GM04503 (cell line): ENCODE measurements at places on chromosomes 2 and 18.

DNA sequence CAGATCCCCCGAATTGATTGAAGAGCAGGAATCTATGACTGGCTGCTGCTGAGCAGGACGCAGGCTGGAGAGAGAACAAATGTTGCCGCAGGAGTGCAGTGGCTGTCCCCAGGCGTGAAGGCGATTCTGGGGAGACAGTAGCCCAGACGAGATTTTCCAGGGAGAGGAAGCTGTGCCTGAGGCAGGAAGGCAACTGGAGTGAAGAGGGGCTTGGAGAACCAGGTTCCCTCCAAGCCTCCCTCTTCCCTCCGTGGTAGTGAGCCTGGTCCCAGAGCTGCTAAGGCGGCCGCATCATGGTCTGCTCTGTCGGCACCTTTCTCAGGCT is 1.3 kb upstream of the NPPC start:
- no peak for DNase-seq

- no peak for DNase-seq
Observed at GRCh38 chr2:23114299-23114698, 270.7 kb upstream of the KLHL29 start.

DNA sequence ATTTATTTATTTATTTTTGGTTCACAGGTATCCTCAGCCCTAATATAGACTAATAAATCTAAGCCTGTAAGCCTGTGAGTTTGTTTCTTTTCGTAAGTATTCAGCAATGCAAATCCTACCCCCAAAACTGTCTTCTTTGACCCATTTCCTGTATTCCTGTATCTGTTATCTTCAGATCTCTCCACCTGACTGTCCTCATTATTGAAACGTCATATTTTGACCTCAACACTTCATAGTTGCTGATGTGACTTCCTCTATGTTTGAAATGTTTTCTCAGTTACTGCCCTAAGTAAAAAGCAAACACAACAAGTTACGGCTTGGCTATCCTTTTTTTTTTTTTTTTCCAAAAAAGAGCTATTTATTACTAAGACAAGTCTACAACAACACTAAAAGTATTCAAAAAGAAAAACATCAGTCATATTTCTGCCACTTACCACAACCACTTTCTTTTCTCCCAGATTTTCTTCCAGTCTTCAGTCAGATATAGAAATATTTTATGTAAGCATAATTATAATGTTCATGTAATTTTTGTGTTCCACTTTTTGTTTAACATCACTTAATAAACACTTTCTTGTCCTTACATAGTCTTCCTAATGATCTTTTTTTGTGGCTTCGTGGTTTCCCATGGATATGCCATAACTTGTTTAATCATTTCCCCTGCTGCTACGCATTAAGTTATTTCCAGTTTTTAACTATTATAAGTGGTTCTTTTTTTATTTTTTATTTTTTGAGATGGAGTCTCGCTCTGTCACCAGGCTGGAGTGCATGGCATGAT is 45.0 kb upstream of the EML4 start:
- DNase-seq = no peak

GRCh38 chr2:192885569-192886160 is 690.9 kb upstream of the TMEFF2 start:
- DNase-seq = no peak

GRCh38 chr18:2656981-2657512 is 1.5 kb downstream of the SMCHD1 start:
- DNase-seq = no peak

DNA sequence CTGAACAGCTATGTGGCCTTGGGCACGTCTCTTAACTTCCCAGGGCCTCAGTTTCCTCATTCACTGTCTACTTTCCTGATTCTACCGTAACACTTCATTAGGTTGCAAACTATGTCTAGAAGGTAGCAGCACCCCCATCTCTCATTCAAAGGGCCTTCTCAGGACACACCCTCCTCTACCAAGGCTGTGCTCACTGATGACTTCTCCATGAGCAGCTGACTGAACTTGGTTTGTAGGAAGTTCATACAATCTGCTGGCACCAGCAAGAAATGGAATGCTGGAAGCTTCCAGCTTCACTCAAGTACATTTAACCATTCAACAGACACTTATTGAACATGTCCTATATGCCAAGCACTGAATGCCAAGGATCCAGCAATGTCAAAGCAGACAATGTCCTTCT is 250.8 kb upstream of the CTAGE1 start:
- no peak for DNase-seq

- no peak for DNase-seq
Observed at GRCh38 chr2:232076736-232077135, 115.2 kb downstream of the DIS3L2 start.

GRCh38 chr2:70767699-70768589 is at the start of gene ADD2:
ADD2 (minus strand) TSS chr2:70768200; CDS start chr2:70706408, 61,792 bp downstream.
- DNase-seq = no peak

- DNase-seq = no peak
Observed at GRCh38 chr2:176502619-176503018, 233.4 kb downstream of the MTX2 start.

DNA sequence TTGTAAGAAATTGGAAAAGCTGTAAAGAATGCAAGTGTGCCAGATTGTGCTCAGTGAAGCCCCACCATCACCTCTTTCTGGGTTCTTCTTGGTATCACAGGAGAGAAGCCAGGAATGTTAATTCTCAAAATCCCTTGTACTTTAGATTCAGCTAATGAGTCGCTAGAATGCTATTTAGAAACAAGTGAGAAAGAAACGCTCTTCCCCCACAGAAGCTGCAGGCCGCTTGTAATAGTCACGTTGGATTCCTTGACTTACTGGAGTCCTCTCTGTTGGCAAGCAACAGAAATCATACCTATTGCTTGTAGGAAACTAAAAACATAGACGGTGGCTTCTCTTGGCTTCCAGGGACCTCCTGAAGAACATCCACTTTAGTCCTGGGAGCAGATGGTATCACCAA is 375.6 kb upstream of the LRATD1 start:
- DNase-seq = no peak

DNA sequence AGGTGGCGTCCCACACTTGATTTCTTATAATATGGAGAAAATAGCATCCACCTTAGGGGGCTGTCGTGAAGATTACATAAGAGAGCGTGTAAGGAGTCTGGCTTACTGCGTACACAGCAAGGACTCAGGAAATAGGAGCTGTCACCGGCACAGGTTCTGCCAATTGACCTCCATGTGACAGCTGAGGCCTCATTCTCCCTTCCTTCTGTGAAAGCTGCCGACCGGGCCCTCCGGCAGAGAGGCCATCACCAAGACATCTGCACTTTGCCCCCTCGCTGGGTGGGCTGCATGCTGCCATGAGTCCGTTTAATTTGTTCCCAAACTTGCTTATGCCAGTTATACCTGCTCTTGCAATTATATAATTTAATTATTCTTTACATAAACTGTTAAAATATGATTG is 27.7 kb downstream of the HS1BP3 start:
- DNase-seq = no peak

DNA sequence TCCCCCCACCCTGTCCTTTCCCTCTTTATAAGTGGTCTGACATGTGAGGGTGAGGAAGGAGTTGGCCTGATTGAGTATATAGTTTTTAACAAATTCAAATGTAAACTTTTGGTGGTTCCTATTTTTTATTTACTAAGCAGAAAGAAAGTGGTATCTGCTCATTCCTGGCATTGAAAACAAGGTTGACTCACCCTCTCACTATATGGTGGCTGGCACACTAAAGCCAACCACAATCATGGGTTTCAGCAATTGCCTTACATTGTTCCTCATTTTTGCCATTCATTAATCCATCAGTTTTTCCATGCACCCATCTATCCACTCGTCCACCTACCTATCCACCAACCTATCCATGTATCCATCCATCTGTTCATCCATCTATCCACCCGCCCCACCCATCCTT is 75.4 kb upstream of the IGFBP5 start:
- no peak for DNase-seq

- DNase-seq = peak; percentile 22
Observed at GRCh38 chr2:226554701-226555100, 244.9 kb downstream of the IRS1 start.

- no peak for DNase-seq
Observed at GRCh38 chr18:49827996-49828395, 14.7 kb upstream of the ACAA2 start.

GRCh38 chr18:45054636-45055035 is 373.9 kb downstream of the SETBP1 start:
- no peak for DNase-seq

DNA sequence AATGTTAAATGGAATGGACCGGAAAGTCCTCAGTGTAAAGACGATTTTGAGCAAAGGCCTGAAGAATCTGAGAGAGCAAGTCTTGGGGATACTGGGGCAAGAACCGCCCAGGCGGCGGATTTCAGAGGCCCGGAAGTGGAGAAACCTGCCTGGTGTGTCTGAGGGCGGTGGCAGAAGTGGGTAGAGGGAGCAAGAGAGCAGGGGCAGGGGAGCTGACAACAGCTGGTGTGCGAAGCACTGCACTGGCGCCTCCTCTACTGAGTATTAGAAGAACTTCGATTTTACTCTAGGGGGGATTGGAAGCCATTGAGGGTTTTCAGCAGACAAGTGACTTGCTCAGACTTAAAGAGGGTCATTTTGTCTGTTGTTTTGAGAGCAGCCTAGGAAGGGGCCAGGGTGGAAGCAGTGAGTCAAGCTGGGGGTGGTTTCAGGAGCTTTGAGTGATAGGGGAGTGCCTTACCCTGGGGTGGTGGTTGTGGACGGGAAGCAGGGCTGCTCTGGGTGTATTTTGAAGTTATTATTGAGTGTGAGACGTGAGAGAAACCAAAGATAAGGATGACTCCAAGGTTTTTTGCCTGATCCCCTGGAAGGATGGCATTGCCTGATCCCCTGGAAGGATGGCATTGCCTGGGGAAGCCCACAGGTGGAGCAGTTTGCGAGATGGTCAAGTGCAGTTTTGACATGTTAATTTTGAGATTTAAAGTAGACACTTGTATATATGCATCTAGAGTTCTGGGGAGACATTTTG is 52.5 kb downstream of the ZNF236 start:
- DNase-seq = no peak

- DNase-seq = no peak
Observed at GRCh38 chr2:125004106-125004800, 979.2 kb downstream of the CNTNAP5 start.

DNA sequence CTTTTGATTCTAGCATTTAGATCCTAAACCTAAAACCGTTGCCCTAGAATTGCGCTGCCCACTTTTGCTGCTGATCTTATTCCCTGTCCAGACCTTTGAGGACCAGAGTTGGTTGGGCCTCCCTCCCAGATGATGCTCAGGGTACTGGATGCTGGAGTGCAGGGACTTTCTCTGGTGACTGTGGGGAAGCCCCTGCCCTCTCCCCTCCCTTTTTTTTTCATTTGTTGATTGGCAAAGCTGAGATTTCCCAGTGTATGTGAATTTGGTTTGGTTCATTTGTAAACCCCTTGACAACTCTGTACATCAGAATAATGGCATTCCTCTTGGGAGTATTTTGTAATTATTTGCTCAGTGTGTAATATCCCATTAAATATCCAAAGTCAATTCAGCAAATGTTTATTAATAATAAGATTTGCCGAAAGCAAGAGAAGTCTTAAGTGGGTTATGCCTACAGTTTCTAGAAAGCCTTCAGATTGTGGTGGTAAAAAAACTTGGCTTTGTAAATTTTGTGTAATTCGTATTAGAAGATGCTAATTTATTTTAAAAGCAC is 28.3 kb downstream of the RAB31 start:
- no peak for DNase-seq

DNA sequence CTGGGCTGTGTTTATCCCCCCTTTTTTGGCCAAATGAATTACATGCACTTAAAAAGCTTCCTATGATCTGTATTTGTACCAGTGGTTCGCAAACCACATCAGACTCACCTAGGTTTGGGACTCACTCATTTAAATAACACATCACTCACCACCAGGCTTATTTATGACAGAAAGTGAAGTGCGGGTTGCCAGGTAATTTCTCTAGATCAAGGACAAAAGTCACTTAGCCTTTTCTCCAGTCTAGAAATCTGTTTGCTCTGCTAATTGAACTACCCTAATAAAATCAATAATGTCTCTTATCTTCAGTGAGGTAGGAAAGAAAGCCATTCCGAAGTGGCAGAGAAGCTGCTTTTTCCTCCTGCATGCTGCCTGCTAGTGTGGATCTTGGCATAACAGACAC is 88.1 kb upstream of the SLC8A1 start:
- no peak for DNase-seq

GRCh38 chr2:69524799-69525198 is 87.6 kb upstream of the NFU1 start:
- no peak for DNase-seq
